ENCODE measurements at places on chromosomes 3 and 15.

GRCh38 chr3:122948408-122948807, 79.2 kb downstream of the SEMA5B start:
- DNase-seq = no peak

DNA sequence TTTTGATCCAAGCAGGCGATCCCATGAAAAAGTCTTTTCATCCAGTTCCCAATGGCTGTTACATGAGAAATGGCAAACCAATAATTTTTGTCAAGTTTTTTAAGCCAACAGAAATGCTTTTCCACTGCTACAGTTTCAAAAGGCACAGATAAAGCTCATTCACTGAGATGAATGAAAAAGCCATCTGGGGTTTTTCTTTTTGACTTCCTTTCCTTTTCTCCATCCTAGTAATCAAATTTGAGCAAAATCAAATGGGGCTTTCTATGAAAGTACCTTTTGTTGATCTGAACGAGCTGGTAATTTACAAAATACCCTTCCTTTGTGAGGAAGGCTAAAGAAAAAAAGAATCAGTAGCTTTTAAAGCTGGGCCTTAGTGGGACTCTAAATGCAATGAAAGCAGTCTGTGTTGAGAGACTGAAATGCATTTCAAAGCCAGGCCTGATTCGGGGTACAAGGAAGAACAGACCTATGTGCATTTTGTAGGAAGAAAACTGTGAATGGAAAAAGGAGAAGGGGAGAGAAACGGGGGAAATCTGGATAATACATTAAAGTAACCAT, 185.2 kb upstream of the DNAJC19 start:
- DNase-seq = no peak

DNA sequence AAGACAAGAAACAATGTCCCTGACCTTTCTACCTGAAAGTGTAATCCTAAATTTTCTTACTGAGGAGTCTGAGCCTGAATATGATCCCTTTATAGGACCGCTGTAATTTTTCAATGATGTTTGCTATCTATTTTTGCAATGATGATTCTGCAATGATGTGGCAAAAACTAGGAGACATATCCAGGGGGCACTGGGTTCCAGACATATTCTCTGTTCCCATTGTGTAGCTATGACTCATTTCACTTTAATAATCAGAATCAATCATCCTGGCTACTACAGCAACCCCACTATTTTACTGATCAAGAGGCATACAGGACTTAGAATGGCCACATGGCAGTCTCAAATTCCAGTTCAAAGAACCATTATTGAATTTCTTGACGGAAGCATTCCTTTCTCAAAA, 85.9 kb downstream of the AQR start:
- no peak for DNase-seq

- DNase-seq = no peak
Observed at GRCh38 chr3:39915027-39915426, 105.6 kb downstream of the MYRIP start.

- no peak for DNase-seq
Observed at GRCh38 chr3:127865941-127866340, 43.6 kb upstream of the MGLL start.

GRCh38 chr3:144018776-144019175, 47.2 kb downstream of the DIPK2A start:
- no peak for DNase-seq

DNA sequence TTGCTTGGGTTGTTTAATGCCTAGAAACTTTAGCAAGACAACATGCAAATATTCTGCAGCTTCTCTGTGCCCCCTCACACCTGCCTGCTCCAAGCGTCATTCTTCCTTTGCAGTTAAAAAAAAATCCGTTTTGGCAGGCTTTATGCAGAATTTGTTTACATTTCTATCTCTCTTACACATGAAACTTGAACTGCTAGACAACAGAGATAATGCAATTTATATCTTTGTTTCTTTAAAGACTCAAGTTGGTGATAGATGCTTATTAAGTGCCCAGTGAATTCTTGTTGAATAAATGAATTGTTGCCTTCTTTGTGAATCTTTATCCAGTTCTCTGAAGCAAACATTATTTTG, 53.2 kb downstream of the CHST2 start:
- DNase-seq = no peak

- DNase-seq = no peak
Observed at GRCh38 chr15:83158393-83158792, 49.2 kb downstream of the HDGFL3 start.
